ENCODE measurements at places on chromosomes 4 and X. TPM values are rescaled to one million over a fixed set of nuclear protein-coding genes. Genes with fewer than 3 reads are reported as not detected.

The CT83 gene
- total RNA-seq = not detected

The ATP1B4 gene
- not detected for total RNA-seq

The KIT gene
- 3.1 TPM for total RNA-seq

The ACOT9 gene
- 69.3 TPM for total RNA-seq

The MAMLD1 gene
- 8.8 TPM for total RNA-seq

The MAPK10 gene
- 75.6 TPM for total RNA-seq

DNA sequence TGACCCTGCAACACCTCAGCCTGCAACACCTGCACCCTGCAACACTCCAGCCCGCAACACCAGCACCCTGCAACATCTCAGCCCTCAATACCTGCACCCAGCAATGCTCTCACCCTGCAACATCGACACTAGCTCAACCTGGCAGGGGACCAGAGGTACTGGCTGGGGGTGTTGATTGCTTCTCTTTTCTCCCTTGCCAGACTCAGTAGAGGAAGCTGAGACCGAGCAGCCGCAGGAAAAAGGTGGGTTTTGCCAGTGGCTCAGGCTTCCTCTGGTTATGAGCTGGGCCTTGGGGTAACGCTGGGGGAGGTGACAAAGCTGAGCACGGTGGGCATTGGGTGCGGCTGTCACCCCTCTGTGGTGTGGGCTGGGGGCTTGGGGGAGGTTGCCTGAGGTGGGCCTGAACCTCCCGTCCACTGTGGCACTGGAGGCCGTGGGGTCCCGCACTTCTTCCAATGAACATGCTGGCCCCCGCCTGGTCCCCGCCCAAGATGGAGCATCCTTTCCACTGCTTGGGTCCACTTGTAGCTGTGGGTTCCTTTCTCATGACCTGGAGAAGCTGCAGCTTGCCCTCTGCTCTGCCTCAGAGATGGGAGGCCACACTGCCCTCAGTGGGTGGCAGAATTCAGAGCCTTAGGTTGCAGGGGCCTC is 26.0 kb downstream of the SH3TC1 start:
- no peak overlapping the region for H3K4me3 ChIP-seq
- no peaks in the 10 kb centered on the region for H3K36me3 ChIP-seq
- no peaks in the 10 kb centered on the region for H3K27me3 ChIP-seq
- peaks cover 16% of the 10 kb centered on the region for H3K4me1 ChIP-seq
- no peak overlapping the region for H3K27ac ChIP-seq

DNA sequence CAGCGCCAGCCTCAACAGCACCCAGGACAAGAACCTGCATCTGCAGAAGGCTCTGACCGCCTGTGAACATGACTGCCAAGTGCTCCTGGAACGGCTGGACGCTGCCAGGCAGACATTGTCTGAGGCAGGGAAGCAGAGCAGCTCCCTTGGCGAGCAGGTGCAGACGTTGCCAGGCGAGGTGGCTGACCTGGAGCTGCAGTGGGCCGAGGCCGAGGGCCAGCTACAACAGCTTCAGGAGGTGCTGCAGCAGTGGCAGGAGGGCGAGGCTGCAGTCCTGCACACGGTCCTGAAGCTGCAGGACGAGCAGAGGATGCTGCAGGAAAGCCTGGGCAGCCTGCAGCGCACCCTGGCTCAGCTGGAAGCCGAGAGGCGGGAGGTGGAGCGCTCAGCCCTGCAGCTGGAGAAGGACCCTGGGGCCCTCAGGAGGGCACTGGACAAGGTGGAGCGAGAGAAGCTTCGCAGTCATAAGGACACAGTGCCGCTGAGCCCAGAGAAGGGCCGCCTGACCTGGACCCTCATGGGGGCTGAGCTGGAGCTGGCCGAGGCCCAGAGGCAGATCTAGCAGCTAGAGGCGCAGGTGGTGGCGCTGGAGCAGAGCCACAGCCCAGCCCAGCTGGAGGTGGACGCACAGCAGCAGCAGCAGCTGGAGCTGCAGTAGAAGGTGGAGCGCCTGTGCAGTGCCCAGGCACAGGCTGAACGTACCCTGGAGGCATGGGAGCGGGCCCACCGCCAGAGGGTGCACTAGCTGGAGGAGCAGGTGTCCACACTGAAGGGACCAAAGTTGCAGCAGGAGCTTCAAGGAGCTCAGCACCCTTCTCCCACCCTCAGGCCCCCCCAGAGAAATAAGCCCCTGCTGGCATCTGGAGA is 16.4 kb downstream of the SMIM10L2A start:
- peak; percentile 85 for DNase-seq
- H3K27ac ChIP-seq = no peak overlapping the region
- H3K4me3 ChIP-seq = no peak overlapping the region

DNA sequence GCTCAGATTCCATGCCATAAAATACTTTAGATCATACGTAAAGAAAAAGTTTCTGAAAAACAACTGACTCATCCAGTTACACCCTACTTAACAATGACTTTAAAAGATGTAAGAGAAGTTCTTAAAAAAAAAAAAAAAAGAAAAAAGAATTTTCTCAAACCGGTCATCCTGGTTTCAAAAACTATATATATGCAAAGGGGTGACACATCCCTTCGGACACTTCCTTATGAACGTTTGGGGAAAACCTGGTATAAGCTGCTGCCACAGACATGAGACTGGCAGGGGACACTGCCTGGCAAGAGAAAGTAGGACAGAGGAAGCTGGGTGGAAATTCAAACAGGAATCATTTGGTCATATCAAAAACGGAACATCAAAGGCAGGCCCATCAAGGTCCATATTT is 81.2 kb upstream of the PRSS48 start:
- H3K36me3 ChIP-seq = peaks cover 2% of the 10 kb centered on the region
- H3K4me3 ChIP-seq = no peak overlapping the region
- DNase-seq = no peak
- H3K27me3 ChIP-seq = no peaks in the 10 kb centered on the region
- H3K27ac ChIP-seq = peak overlapping the region; percentile 77
- H3K4me1 ChIP-seq = peaks cover 26% of the 10 kb centered on the region

GRCh38 chrX:33808636-33809035 is 323.5 kb downstream of the FAM47A start:
- no peaks in the 10 kb centered on the region for H3K4me1 ChIP-seq
- H3K4me3 ChIP-seq = no peak overlapping the region

- no peak overlapping the region for H3K4me3 ChIP-seq
- peaks cover 7% of the 10 kb centered on the region for H3K4me1 ChIP-seq
- H3K27me3 ChIP-seq = peaks cover 4% of the 10 kb centered on the region
- H3K27ac ChIP-seq = no peak overlapping the region
- no peaks in the 10 kb centered on the region for H3K36me3 ChIP-seq
- no peak for DNase-seq
Observed at GRCh38 chrX:97628326-97628725, 744.6 kb downstream of the RPA4 start.

DNA sequence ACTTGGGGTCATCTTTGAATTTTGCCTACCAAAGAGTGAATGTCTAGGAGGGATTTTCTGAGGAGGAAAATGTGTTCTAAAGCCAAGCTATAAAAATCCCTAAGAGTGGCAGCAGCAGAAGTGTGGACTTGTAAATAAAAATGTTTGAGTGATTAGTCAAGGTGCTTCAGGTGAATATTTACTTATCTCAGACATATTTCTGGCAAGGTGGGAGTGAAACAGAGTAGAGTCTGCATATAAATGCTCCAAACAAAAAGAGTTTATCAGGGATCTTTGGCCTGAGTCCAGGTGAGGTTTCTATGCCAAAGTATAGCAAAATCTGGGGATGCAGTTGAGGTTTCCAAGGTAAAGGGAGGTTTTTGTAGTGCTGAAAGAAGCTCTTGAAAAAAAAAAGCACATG is 19.7 kb downstream of the CYSLTR1 start:
- DNase-seq = no peak
- H3K4me3 ChIP-seq = no peak overlapping the region
- no peaks in the 10 kb centered on the region for H3K27me3 ChIP-seq
- no peak overlapping the region for H3K27ac ChIP-seq
- no peaks in the 10 kb centered on the region for H3K36me3 ChIP-seq
- H3K4me1 ChIP-seq = no peaks in the 10 kb centered on the region

DNA sequence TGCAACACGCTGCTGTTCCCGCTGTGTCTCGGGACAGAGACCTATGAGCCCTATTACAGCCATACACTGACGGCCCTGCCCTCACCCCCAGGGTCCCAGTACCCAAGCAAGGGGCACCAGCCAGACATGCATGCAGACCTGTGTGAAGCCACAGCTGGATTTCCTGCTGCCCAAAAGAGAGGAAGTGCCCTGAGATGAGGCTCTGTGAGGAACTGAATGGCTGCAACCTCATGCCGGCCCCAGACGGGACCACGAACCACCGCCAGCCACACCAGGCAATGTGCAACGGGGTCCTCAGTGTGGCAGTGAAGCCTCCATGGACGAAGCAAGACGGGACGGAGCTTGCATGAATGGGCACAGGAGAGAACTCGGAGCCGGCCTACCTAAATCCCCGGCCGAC is 21.1 kb downstream of the CTBP1 start:
- H3K36me3 ChIP-seq = peaks cover 35% of the 10 kb centered on the region
- no peaks in the 10 kb centered on the region for H3K27me3 ChIP-seq
- no peak overlapping the region for H3K27ac ChIP-seq
- no peak for DNase-seq
- H3K4me1 ChIP-seq = peaks cover 3% of the 10 kb centered on the region

DNA sequence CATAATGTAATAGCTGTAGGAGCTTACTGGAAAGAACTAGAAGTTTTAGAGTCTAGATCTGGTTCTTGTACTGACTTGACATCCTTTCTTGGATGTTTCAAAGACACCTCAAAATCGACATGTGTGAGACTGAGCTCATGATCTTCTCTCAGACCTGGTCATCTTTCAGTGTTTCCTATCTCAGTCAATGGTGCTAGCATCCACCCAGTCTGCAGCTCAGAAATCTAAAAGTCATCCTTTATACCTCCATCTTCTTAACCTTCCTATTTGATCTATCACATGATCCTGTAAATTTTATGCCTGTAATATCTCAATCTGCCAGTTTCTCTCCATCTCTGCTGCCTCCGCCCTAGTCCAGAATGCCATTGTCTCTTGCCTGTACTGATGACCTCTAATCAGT is 301.9 kb upstream of the PITX2 start:
- no peaks in the 10 kb centered on the region for H3K36me3 ChIP-seq
- H3K27me3 ChIP-seq = peaks cover 20% of the 10 kb centered on the region
- no peaks in the 10 kb centered on the region for H3K4me1 ChIP-seq
- no peak for DNase-seq
- no peak overlapping the region for H3K4me3 ChIP-seq
- H3K27ac ChIP-seq = no peak overlapping the region

- H3K36me3 ChIP-seq = no peaks in the 10 kb centered on the region
- peak; percentile 95 for DNase-seq
- peaks cover 65% of the 10 kb centered on the region for H3K4me1 ChIP-seq
- H3K27me3 ChIP-seq = no peaks in the 10 kb centered on the region
- peak overlapping the region; percentile 84 for H3K27ac ChIP-seq
Observed at GRCh38 chr4:7328913-7329638, 105.7 kb downstream of the PSAPL1 start.

DNA sequence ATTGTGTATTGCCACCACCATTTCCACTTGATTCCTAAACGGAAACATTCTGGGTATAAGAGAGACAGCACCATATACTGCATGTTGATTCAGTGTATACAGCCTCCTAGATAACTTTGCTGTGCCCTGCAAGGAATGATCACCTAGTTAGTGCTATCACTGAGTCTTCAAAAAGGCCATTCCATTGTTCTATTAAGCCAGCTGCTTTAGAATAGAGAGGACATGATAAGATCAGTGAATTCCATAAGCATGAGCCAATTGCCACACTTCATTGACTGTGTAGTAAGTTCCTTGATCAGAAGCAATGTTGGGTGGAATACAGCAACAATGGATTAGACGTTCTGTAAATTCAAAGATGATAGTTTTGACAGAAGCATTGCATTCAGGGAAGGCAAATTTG is 1047.3 kb downstream of the PCDH18 start:
- no peaks in the 10 kb centered on the region for H3K4me1 ChIP-seq
- no peaks in the 10 kb centered on the region for H3K36me3 ChIP-seq
- no peak overlapping the region for H3K4me3 ChIP-seq
- no peak for DNase-seq

GRCh38 chrX:150731795-150732194 is 38.6 kb downstream of the MTMR1 start:
- H3K36me3 ChIP-seq = peaks cover 12% of the 10 kb centered on the region
- H3K4me1 ChIP-seq = no peaks in the 10 kb centered on the region
- no peaks in the 10 kb centered on the region for H3K27me3 ChIP-seq
- H3K27ac ChIP-seq = no peak overlapping the region
- H3K4me3 ChIP-seq = no peak overlapping the region

DNA sequence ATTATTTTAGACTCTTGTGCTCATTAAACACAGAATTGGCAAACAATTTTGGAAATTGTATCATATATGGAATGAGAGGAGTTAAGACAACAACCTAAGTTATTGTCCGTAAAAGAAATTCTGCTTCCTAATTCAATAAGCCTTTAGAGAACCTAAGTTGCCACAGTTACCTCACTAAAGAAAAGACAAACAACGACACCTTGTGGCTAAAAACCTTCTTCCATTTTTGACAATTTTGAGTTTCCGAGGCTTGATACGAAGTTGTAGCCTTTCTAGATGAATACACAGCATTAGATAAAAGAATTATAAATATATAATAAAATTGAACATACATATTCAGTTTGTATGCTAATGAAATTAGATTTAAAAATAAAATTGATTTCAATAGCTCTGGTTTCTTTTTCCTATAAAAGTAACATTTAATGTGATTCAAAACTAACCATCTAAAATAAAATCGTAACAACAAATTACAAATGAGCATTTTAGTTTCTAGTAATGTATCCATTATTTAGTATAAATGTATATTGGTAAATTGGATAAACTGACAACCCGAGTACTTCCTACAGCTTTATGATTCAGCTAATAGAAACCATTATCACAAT is 275.1 kb downstream of the GPM6A start:
- H3K4me3 ChIP-seq = no peak overlapping the region
- H3K4me1 ChIP-seq = peaks cover 9% of the 10 kb centered on the region
- no peak for DNase-seq

DNA sequence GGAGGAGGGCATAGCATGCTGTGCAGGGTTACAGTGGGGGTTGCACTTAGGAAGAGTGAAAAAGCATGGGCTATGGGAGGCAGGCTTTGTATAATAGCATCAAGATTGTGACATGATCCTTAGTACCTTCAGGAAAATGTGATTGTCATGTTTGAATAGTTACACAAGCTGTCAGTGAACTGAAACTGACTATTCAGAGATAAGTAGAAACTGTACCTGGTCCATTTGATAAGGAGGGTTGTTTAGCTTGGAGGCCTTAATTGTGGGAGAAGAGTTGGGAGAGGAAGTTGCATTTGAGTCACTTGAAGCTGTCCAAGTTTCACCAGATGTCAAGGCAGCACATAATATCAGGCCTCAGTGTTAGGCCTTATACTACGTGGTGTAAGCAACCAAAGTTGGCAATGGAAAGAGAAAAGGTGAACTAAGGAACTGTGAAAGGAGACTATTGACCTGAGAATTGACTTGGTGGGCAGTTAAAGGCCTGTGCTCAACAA is 85.0 kb downstream of the TEX13C start:
- H3K27me3 ChIP-seq = no peaks in the 10 kb centered on the region
- no peak overlapping the region for H3K27ac ChIP-seq
- H3K4me1 ChIP-seq = no peaks in the 10 kb centered on the region
- DNase-seq = no peak

GRCh38 chr4:80948141-80948540 is 82.4 kb upstream of the BMP3 start:
- H3K27me3 ChIP-seq = peaks cover 5% of the 10 kb centered on the region
- H3K4me3 ChIP-seq = no peak overlapping the region
- DNase-seq = no peak
- no peak overlapping the region for H3K27ac ChIP-seq
- no peaks in the 10 kb centered on the region for H3K4me1 ChIP-seq
- no peaks in the 10 kb centered on the region for H3K36me3 ChIP-seq

- no peak for DNase-seq
- peaks cover 16% of the 10 kb centered on the region for H3K4me1 ChIP-seq
- no peak overlapping the region for H3K27ac ChIP-seq
- no peaks in the 10 kb centered on the region for H3K27me3 ChIP-seq
- peaks cover 1% of the 10 kb centered on the region for H3K36me3 ChIP-seq
Observed at GRCh38 chr4:96675416-96675815, 835.5 kb downstream of the PDHA2 start.
